ENCODE measurements at places on chromosomes 11 and 22.

DNA sequence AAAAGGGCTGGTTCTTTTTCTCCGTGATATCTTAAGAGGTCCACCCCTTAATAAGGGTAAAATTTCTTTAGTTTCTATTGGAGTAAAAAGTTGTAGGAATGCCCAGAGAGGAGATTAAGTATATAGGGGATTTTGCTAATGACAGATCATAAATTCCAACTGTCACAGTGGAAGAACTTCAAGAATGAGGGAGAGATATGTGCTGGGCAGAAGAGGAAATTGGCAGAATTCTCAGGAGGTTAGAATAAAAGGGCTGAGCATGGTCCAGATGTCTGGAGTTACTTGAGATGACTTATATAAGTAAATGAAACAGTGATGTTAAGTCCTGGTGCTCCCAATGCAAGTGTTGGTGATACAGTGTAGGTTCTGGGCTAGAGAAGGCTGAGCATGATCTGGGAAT is 417.6 kb upstream of the ARHGAP42 start:
- no peak for DNase-seq

- DNase-seq, result no peak
These were observed 101.7 kb downstream of the SGSM3 start for GRCh38 chr22:40472051-40472450.

DNA sequence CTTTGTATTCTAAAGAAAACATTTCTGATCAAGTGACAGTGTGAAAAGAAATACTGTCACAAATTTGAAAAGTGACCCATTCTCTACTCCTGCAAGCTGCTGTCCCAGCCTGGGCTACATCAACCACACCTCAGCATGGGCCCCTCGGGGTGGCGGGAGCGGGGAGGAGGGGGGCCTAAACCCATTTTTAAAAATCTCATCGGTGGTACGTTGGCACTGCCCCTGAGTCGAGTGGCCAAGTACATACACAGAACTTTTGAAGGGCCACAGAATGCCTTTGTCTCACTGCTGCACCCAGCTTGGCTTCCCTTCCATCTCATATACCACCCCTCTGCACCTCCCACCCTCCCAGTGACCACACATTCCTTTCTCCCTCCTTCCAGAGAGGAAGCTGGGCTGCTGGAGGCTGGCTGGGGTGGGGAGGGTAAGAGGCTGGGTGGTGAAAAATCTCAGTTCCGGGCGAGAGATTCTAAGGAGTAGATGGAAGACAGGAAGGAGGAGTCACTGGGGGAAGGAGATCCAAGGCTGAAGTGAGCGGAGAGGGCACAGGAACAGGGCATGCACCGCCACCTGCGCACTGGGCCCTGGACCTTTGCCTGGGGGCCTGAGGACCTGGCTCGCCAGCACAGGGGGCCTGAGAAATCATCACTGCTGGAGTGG is 21.1 kb downstream of the FXYD6 start:
- DNase-seq, result no peak

- DNase-seq, result no peak
These were observed 83.7 kb downstream of the BLID start for GRCh38 chr11:122032317-122032716.

DNA sequence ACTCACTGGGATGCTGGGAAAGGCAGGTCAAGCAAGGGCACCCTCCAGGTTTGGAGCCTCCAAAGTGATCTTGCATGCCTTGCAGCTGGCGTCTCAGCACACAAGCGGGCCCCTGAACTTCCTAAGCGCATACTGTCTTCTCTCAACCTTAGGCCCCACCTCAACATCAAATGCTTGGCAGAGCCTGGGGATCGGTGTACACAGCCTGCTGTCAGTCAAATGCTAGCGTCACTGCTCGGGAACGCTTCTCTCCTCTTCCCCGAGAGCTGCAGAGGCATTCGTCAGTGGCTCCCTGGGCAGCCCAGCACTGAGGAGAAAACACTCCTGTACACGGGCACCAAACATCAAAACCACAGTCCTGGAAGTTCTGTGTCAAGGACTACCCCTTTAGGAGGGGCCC is 124.9 kb downstream of the C11orf58 start:
- DNase-seq, result no peak

DNA sequence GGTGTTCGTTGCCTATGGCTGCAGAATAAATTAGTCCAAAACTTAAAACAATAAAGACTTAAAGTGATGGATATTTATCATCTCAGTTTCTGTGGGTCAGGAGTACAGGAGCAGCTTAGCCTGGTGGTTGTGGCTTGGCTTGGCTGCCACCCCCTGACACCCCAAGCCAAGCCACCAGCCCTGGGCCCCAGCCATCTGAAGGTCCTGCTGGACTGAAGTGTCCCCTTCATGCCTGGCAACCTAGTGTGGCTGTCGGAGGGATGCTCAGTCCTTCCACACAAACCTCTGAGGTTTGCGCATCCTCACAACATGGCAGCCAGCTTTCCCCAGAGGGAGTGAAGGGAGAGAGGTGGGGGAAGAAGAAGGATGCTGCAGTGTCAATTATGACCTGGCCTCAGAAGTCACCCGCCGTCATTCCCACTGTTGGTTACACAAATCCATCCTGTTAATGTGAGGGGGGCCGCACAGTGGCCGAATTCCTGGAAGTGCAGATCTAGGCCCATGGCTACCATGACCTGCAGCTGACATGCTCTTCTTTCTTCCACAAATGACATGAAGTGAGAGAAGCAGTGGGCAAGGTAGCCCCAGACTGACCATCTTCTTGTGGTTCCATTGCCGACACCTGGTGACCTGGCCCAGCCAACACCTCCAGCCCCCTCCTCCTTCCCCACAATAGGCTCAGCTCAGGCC is 31.1 kb downstream of the IGF2 start:
- no peak for DNase-seq

- no peak for DNase-seq
These were observed 374.6 kb upstream of the B3GAT1 start for GRCh38 chr11:134786636-134787035.

- DNase-seq, result no peak
These were observed 2.4 kb upstream of the GP1BB start for GRCh38 chr22:19720999-19721329.

- DNase-seq, result no peak
These were observed 833 bp downstream of the NHERF4 start for GRCh38 chr11:119185981-119186634.
